ENCODE measurements at places on chromosomes 2 and 18. TPM values are rescaled to one million over a fixed set of nuclear protein-coding genes. Genes with fewer than 3 reads are reported as not detected.

DNA sequence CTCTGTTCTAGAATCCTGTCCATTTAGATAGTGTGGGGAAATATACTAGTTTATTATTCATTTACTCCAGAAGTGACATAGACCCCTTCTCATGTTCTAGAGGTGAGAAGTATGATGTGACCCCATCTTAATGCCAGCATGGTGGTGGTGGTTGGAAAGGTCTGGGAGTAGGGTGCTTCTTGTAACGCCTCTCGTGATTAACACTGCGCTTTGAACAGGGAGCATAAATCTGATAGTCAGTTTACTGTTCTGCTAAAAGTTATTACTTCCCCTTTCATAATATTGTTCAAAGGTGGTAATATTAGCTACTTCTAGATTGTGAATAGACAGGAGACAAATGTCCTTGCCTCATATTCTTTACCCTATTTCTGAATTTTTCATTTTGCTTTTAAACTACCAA, 35.6 kb downstream of the EHBP1 start:
- no peak for DNase-seq
- H3K27ac ChIP-seq: no peak overlapping the region

DNA sequence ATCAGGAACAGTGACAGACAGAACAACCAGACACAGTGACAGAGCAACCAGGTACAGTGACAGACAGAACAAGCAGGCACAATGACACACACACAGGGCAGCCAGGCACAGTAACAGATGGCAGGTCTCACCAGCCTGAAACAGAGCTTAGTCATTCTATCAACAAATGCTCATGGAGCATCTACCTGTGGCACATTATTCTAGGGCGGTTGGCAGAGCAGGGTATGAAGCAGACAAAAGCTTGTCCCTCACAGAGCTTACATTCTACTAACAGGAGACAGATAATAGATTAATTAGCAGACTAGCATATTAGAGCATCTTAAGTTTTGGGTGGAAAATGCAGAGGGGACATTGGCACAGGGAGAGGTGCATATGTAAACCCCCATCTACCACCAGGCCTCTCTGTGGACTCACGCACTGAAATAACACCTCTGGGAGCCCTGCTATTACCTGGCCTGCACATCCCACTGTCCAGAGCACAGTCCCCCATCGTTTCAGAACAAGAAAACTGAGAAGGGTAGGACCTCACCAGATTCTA, 64.1 kb upstream of the RAB6C start:
- H3K4me1 ChIP-seq: no peaks in the 10 kb centered on the region
- no peaks in the 10 kb centered on the region for H3K36me3 ChIP-seq
- no peak for DNase-seq
- H3K4me3 ChIP-seq: no peak overlapping the region
- H3K27me3 ChIP-seq: peaks cover 5% of the 10 kb centered on the region
- no peak overlapping the region for H3K27ac ChIP-seq

DNA sequence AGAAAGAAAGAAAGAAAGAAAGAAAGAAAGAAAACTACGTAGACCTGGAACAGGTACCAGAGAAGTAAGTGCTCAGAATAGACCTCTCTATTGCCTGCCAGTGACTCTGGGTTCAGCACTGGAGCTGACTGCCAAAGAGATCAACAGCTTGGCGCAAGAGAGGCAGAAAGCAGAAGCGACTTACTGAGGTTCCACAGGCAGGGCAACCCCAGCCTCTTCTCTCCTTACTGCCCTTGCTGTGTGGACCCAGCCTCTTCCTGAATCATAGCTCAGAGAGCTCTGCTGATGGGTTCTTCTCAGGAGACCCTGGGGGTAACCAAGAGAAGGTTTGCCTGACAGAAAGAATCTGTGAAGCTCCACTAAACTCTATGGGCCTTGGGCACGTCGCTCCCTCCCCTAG, 7.1 kb downstream of the CAPN13 start:
- H3K4me1 ChIP-seq: peaks cover 11% of the 10 kb centered on the region
- no peaks in the 10 kb centered on the region for H3K36me3 ChIP-seq
- H3K27me3 ChIP-seq: no peaks in the 10 kb centered on the region
- H3K4me3 ChIP-seq: no peak overlapping the region
- no peak for DNase-seq

- peak; percentile 4 for DNase-seq
- peaks cover 48% of the 10 kb centered on the region for H3K27me3 ChIP-seq
- H3K36me3 ChIP-seq: no peaks in the 10 kb centered on the region
- H3K27ac ChIP-seq: no peak overlapping the region
- H3K4me1 ChIP-seq: peaks cover 2% of the 10 kb centered on the region
These were observed 5.4 kb downstream of the CACNB4 start for GRCh38 chr2:152093464-152093863.

DNA sequence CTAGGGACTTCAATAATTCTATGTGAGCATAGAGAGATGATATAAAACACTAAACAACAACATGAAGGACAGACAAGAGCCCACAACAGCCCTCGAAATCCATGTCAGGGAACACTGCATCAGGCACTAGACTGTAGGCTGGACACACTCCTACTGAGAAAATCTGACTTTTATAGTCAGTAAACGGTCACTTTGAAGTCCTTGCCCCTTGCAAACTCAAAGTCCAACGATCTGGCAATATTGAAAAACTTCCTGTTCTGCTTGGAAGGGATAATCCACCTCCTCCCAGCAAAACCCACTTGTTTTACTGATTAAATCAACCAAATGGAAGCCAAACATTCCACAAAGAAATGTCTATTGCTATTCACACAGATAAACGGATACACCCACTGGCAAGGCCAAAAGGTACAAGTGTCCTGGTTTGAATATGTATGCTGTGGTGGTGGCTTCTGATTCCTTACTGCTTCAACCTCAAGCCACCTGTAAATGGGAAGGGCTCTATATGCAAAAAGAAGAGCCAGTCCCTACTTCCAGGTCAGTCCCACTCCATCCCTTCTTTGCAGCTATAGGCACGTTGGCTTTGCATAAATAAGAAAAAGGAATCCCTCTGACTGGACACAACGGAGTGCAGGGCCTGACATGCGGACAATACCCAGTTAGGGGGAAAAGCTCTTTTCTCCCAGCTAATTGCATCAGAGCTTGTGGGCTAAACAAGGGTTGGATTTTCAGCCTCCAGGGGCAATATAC, 56.6 kb downstream of the STK39 start:
- no peaks in the 10 kb centered on the region for H3K36me3 ChIP-seq
- peaks cover 55% of the 10 kb centered on the region for H3K4me1 ChIP-seq
- no peaks in the 10 kb centered on the region for H3K27me3 ChIP-seq
- no peak overlapping the region for H3K27ac ChIP-seq
- H3K4me3 ChIP-seq: no peak overlapping the region
- no peak for DNase-seq

GRCh38 chr2:228725031-228725430, 543.5 kb upstream of the SPHKAP start:
- no peak for DNase-seq
- H3K4me1 ChIP-seq: no peaks in the 10 kb centered on the region
- H3K27me3 ChIP-seq: no peaks in the 10 kb centered on the region
- no peaks in the 10 kb centered on the region for H3K36me3 ChIP-seq
- no peak overlapping the region for H3K27ac ChIP-seq

DNA sequence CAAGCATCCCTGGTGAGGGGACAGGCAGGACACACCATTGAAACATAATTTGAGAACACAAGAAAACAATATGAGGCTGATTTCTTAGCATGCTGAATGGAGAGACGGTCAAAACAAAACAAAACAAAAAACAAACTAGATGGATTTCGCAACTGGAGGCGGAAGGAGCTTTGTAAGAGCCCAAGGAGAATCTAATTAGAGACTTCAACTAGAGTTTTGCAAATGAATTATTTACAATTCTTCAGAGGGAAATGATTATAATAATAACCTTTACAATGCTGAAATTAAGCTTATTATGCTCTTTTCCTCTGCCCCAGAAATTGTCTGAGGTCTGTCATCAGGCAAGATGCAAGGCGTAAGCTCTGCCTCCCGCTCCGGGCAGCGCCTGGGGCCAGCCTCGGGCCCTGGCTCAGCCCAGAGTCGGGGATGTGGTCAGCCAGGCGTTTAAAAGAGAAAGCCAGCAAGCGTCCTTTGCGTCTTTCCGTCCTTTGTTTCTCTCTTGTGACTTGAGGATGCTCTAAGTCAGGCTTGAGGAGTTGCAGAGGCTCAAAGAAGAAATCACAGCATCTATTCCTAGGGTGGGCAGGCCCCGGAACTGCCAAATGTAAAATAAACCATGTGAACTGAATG, 139.6 kb downstream of the TWIST2 start:
- DNase-seq: no peak
- H3K36me3 ChIP-seq: no peaks in the 10 kb centered on the region
- H3K4me1 ChIP-seq: no peaks in the 10 kb centered on the region

GRCh38 chr2:3634596-3635121, 23.3 kb upstream of the ALLC start:
- no peaks in the 10 kb centered on the region for H3K4me1 ChIP-seq
- H3K36me3 ChIP-seq: no peaks in the 10 kb centered on the region
- no peaks in the 10 kb centered on the region for H3K27me3 ChIP-seq
- H3K27ac ChIP-seq: no peak overlapping the region

GRCh38 chr2:195721042-195721441, 64.0 kb downstream of the SLC39A10 start:
- no peaks in the 10 kb centered on the region for H3K4me1 ChIP-seq
- no peak overlapping the region for H3K27ac ChIP-seq
- no peak for DNase-seq
- no peak overlapping the region for H3K4me3 ChIP-seq

GRCh38 chr18:76479351-76480238, 15.4 kb downstream of the ZNF516 start:
- no peak overlapping the region for H3K27ac ChIP-seq
- no peak overlapping the region for H3K4me3 ChIP-seq
- DNase-seq: no peak
- no peaks in the 10 kb centered on the region for H3K4me1 ChIP-seq
- H3K27me3 ChIP-seq: no peaks in the 10 kb centered on the region

DNA sequence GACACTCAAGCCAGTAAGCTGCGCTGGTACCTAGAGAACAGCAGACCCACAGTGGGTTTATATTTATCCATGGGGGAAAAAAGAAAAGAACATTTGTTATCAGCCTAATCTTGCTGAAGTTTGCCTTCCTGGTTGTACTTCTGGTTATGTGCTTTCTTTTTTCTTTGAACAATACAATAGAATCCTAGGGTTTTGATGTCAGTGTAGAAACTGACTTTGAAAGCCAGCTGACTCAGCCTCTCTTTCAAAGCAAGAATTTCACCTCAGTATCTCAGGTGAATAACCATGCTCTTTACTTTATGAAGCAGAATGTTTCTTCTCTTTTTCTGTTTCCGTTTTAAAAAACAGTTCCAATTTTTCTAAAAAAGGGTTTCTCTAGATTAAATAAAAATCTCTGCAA, 78.4 kb downstream of the CD8B2 start:
- no peaks in the 10 kb centered on the region for H3K36me3 ChIP-seq
- H3K4me3 ChIP-seq: no peak overlapping the region
- no peak for DNase-seq
- H3K27ac ChIP-seq: no peak overlapping the region
- H3K27me3 ChIP-seq: no peaks in the 10 kb centered on the region

The DIPK1C gene
- not detected for total RNA-seq

The GBX2 gene
- total RNA-seq: not detected

The COL6A3 gene
- 4.1 TPM for total RNA-seq

Data from cardiac muscle cell (in vitro differentiated cells and primary cell).